ENCODE measurements at places on chromosomes 6 and 20.

GRCh38 chr20:52256454-52256853 is 64.9 kb upstream of the ZFP64 start:
- DNase-seq, result no peak

DNA sequence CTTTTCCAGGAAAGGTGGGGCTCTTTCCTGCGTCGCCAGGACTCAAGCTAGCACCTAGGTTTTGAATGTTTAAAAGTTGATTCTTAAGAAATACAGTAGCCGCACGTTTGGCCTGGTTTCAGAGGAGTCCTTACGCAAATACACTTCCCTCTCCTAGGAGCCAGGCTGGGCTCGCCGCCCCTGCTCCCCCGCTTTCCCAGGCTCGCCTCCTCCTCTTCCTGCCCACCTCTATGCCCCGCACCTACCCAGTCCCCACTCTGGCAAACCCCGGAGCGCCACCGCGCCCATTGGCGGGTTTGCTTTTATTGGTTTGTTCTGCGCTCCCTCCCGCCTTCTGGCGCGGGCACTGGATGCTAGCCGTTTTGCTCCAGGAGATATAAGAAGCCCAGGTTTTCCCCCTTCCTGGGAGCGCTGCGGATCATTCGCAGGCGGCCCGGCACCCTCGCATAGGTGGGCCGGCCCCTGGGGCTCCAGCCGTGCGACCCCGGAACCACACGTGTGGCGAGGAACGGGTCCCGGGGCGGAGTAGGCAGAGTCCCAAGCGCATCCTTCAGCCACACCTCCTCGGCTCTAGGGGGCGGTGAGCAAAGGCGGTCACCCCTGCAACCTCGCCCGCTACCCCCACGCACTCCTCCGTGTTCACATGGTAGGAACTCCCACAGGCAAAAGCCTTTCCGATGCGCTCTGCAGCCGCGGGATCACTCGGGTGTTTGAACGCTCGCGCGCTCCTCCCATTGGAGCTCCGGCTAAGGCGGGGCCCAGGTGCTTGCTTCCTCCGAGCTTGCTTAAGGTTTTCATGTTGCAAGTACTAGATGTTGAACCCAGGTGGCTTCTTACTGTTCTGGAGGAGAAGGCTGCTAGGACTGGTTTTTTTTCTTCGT is 119.0 kb downstream of the RTN4IP1 start:
- peak; percentile 37 for DNase-seq

- no peak for DNase-seq
Measured at GRCh38 chr6:149846321-149846720, 17.8 kb downstream of the LRP11 start.

- no peak for DNase-seq
Measured at GRCh38 chr6:37474316-37474715, 25.4 kb downstream of the CCDC167 start.

DNA sequence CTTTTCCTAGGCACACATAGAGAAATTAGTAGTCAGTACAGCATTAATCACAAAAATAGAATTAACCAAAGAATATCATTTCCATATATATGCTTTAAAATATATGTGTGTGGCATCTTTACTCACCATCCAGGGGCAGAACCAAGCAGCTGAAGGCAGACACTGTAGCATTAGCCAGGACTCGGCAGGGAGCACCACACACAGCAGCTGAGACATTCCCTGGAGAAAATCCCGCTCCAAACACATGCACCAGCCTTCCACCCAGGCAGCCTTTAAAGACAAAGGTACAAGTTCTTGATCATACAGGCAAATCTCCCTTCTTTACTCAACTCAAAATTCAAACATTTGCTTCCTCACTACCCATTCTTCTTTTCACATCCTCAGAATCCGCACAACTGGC is 64.7 kb downstream of the PKHD1 start:
- DNase-seq, result no peak

GRCh38 chr6:15621203-15622044 is 41.4 kb downstream of the DTNBP1 start:
- peak; percentile 37 for DNase-seq

DNA sequence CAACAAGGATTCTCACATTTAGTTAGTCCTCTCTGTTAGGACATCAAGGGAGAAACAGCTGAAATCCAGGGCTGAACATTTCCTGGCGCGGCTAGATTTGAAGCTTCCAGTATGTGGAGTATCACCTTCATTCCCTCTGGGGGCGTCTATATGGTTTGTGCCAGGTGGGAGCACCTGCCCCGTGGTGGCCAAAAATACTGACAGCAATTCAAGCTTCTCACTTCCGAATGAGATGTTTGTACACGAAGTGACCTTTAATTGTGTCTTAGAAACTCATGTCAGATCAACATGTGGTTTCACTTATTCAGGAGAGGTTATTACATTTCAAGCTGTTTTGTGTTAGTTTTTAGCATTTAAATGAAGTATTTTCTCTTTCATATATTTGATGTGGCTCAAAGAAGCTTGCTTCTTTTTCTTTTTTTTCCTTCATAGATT is 67.3 kb upstream of the ZNF217 start:
- DNase-seq, result no peak

GRCh38 chr20:18689557-18689956 is 101.7 kb downstream of the DTD1 start:
- DNase-seq, result no peak

- DNase-seq, result no peak
Measured at GRCh38 chr6:85637579-85637978, 5.1 kb downstream of the SYNCRIP start.

GRCh38 chr20:51562332-51563173 is 20.0 kb upstream of the NFATC2 start:
- DNase-seq, result peak; percentile 91

DNA sequence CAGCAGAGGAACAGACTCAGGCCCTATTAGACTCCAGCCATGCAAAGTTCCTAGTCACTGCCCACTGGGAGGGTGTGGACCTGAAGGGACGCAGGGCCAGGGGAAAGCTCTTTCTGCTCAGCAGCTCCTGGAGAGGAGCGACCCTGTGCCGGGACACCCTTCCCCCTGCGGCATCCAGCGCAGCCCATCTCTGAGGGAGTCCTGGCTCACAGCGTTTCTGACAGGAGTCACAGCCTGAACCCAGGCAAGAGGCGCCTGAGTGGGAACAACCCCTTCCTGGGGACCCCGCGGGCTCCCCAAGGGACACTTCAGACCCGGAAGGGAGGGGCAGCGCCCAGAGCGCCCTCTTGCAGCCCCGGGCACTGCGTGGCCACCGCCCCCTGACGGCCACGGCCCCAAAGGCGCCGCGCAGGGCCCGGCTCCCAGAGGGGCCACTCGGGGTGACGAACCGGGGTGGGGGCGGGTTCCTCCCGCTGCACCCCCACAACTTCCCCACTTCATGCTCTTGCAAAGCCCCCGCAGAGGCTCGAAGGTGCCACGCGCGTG is 862 bp downstream of the UCKL1 start:
- no peak for DNase-seq

GRCh38 chr20:38148328-38149102 is 16.6 kb downstream of the TGM2 start:
- no peak for DNase-seq

GRCh38 chr6:53038141-53038540 is 27.1 kb upstream of the FBXO9 start:
- DNase-seq, result no peak

GRCh38 chr6:86031713-86032112 is 389.0 kb upstream of the SYNCRIP start:
- no peak for DNase-seq

DNA sequence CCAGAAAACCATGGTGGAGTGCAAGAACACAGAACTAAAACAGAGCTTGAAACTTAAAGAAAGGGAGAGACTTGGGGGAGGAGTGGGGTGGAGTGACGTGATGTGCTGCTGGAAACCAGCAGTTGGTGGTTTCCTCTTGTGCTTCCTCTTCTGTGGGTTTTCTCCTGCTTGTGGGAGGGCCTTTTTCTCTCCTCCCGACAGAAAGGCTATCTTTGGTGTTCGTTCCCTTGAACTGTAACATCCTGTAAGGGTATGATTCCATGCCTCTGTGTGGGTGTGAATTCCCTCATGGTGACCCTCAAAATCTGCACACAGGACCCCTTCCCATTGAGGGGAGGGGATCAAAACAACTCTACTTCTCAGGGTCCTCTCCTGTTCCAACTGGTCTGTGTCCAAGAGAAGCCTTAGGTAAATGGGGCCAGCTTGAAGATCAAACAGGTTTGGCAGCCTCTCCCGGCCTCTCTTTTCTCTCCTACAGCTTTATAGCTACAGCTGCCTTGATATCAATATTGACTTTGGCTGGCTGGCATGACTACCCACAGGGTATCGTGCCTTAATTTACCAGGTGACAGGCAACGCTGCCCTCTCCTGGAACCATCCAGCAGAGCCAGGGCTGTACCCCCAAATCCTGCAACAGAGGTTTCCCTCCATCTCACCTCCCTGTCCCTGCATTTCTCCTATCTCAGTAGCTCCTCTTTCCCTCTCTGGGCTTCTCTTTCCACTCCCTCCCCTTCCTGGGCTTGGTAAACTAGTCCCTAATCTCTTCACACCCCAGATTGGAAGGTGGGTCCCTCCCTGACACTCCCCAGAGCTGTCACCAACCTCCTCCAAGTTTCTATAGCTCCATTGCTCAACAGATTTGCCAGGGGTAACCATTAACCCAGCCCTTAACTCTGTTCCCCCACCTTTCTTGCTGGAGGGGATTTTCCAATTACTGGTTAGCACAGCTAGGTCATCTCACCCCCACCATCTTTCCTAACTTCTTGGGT is 1.5 kb upstream of the MSH5 start:
- DNase-seq, result peak; percentile 56

- no peak for DNase-seq
Measured at GRCh38 chr6:143637691-143638090, 40.1 kb upstream of the PHACTR2 start.

All from tibial artery (tissue), 4 donors.